AG09319 (cell line): ENCODE measurements at places on chromosomes 4 and X.

GRCh38 chr4:105170711-105171110 lies 24.0 kb downstream of the TET2 start:
- DNase-seq: no peak

DNA sequence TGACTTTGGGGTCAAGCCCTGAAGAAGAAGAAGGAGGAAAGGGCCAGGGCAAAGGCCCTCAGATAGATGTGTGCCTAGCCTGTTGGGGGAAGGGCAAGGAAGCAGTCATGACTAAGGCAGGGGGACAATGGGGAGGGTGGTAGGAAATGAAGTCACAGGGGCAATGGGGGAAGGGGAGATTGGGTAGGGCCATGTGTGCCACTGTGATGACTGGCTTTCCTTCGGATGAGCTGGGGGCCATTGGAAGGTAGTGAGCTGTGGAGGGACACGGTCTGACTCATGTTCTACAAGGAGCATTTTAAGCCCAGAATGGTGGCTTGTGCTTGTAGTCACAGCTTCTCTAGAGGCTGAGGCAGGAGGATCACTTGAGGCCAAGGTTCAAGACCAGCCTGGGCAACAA lies 642.0 kb downstream of the MID1IP1 start:
- no peak for DNase-seq

DNA sequence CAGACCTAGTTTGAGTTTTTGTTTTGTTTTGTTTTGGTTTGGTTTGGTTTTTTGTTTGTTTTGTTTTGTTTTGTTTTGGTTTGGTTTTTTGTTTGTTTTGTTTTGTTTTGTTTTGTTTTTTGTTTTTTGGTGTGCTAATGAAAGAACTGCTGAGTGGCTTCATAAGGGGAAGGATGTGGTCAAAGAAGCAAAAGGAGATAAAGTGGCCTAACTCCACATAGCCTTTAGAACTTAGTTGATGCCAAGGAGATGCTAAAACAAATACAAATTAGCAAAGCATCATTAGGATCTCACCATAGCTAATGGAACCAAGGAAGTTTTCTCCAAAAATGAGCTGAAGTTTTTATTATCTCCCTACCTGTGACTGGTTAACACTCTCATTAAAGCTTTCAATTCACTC lies 44.6 kb upstream of the TMEM164 start:
- no peak for DNase-seq

- no peak for DNase-seq
These were observed 23.8 kb downstream of the CTSO start for GRCh38 chr4:155929833-155930232.

DNA sequence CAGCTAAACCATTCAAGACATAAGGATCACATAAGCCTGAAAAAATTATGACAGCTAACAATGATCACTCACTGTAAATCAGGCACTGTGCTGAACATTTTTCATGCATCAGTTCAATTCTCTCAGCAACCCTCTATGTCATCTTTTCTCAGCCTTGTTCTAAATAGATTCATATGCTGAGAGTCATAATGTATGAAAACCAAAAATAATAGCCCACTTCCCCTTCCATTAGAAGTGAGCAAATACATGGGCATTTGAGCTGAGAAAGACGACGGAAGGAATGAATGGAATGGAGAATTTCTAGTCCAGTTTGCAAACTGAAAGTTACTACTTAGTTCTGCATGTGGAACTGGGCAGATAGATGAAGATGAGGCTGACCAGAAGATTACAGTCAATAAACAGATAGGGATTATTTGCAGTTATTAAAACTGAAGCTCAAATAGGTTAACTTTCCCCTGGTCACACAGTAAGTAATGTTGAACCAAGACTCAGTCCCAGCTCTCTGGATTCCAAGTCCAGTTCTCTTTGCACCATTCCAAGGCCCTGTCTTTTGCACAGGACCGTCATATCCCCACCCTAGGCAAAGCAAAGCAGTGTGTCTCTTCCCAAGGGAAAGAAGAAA lies 1.6 kb upstream of the SH3RF1 start:
- DNase-seq: peak; percentile 57

- no peak for DNase-seq
These were observed 738.6 kb upstream of the GRIA3 start for GRCh38 chrX:122445466-122445865.

- no peak for DNase-seq
These were observed 11.7 kb upstream of the HTRA3 start for GRCh38 chr4:8257854-8258253.

DNA sequence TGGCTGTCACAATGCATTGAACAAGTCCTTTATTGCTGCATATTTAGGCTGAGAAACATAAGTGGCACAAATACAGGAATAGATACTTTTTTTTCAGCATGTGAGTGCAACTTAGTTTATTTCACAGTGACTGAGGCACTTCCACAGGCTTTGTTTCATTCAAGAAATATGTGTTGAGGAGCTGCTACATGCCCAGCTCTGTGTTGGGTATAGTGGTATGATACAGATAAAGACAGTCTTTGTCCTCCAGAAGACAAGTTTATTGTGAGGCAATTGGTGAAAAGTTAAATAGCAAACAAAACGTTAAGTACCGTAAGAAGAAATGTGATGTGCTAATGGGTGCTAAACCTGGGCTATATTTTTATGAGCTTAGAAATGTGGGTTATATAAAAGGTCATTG lies 186.4 kb downstream of the SPRY1 start:
- no peak for DNase-seq

GRCh38 chrX:49978176-49978575 lies 55.8 kb downstream of the CLCN5 start:
- DNase-seq: no peak

GRCh38 chrX:40172401-40173142 lies 74.8 kb upstream of the BCOR start:
- DNase-seq: no peak

DNA sequence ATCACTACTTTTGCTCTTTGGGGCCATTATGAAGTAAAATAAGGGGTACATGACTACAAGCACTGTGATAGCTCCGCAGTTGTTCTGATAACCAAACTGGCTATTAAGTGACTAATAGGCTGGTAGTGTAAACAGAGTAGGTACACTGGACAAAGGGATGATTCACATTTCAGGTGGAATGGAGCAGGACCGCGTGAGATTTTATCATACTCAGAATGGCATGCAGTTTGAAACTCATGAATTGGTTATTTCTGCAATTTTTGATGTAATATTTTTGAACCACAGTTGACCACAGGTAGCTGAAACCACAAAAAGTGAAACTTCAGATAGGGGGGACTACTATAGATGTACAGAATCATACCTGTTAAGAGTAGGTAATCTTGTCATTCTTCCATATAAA lies 55.8 kb downstream of the PAK3 start:
- DNase-seq: no peak

DNA sequence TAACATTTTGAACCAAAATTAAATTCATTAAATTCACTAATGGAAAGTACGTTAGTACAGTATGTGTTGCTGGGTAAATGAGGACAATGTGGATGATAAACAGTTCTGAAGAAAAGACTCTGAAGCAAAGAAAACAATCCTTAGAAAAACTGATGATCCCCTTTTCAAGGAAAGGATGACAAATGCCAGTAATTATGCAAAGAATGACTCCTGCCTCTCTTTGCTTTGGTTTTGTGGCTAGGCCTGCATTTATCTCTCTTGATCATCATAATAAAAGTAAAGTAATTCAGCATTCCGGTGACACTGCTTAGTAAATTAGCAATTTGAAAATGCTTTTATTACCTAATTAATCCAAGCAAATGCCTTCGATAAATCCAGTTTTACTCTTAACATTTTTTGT lies 652.2 kb upstream of the DIPK2B start:
- no peak for DNase-seq

GRCh38 chr4:37661772-37662171 lies 24.4 kb downstream of the RELL1 start:
- peak; percentile 34 for DNase-seq

DNA sequence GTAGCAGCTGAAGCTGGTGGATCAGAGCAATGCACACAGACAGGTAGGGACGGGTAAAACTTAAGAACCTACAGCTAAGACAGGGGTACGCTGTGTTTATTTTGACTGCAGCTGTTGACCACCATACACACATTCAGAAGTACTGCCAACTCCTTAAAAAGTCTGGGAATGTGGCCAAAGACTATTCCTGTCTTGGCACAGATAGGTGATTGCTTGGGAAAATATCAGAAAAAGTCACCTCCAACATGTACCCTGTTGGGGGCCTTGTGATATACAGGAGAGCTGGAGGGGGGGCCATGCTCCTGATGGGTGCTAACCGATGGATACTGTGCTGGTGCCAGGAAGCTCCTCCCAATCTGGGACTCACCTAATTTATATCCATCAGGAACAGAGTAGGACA lies 121.2 kb downstream of the VCX2 start:
- DNase-seq: no peak

- no peak for DNase-seq
These were observed 31.2 kb downstream of the SLC2A9 start for GRCh38 chr4:9989918-9990635.

DNA sequence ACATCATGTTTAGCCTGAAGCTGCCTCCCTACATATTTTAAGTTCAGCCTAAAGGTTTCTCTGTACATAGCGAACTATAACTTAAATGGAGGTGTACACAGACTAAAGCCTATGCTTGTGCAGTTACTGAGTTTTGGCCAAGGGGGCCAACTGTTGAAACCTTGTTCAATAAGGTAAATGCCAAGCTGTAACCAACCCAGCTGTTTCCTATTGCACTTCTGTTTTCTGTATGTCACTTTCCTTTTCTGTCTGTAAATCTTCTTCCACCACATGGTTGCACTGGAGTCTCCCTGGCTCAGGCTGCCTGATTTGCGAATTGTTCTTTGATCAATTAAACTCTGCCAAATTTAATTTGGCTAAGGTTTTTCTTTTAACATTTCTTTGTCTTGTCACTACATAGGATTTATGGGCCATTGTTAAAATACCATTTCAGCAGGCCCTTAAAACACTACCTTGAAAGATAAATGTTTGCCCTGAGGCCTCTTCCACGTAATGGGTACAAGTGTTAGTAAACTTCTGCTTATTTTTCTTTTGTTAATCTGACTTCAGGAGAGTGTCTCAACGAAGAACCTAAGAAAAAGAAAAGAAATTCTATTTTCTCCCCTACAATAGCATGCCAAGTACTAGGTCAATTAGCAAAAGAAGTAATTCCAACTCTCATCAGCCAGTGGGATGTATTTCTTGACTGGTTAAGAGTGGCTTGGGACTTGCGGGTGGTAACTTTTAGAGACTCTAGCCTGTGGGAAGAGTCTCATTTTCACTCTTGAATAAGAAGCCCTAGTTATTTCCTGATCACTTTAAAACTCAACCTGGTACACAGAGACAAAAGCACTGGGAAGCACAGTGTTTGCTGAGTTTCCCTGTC lies 45.7 kb upstream of the PRSS12 start:
- DNase-seq: no peak

- no peak for DNase-seq
These were observed 4.2 kb upstream of the PKD2 start for GRCh38 chr4:88003261-88003660.

DNA sequence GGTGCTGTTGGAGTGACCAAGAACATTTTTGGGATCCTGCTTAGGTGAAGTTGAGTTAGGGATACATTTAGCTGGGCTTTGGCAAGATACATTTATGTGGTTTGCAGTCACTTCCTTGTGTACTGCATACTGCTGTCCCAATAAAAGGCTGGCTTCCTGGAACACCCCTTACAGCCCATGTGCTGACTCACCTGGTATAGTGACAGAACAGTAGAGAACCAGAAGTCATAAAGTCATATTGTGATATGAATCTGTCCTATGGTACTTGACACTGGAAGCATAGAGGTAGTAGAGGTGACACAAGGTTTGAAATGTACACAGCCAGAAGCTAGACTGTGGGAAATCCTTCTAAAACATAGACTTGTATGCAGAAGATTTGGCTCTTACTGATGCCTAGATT lies 55.3 kb upstream of the SLC25A43 start:
- DNase-seq: no peak

- DNase-seq: no peak
These were observed 187.6 kb downstream of the GUCY2F start for GRCh38 chrX:109294097-109294814.

DNA sequence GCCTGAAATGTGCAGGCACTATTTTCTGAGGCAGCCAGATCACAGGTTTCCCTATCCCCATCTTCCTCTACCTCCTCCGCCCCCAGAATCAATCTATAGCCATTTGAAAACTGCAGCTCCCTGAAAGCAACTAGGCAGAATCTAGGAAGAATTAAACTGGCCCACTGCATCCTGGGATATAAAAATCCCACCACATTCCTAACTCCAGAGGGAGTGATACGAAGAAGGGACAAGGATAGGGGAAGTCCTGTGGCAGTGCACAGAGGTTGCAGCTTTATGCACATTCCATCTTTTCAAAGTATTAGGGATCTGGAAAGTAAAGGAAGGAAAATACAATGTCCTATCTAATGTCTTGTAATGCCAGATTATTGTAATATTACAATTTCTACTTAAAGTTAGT lies 18.3 kb upstream of the HERC3 start:
- no peak for DNase-seq

GRCh38 chr4:163621821-163622220 lies 127.3 kb downstream of the TMA16 start:
- DNase-seq: no peak

DNA sequence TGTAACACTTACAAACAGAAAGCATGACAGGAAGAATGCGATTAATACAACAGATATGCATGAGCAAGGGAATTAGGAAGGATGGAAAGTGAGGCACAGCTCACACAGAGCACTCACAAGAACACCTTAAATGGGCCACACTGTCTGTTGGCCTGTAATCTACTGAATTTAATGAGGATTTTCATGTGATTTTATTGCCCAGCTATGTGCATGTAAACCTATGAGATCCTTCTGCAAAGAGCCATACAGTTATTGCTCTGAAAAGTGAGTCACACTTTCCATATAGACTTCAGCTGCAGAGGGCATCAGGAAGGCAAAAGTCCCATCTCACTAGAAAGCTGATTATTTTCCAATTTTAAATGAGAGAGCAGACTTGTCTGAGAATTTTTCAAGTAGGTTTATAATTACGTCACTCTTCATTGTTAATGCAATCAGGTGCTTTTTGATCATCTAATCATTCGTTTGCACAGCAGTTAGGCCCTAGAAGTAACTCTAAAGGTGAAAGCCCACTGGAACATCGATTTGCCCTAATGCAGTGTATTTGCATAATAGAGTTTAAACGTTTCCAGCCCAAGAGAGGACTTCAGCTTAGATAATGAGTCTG lies 832.7 kb upstream of the INTU start:
- no peak for DNase-seq

- DNase-seq: no peak
These were observed 263.6 kb downstream of the PTTG2 start for GRCh38 chr4:38223782-38224236.

GRCh38 chr4:71389149-71389827 lies 50.5 kb downstream of the SLC4A4 start:
- DNase-seq: peak; percentile 72
